Activated effector memory CD4-positive, alpha-beta T cell treated with Interleukin-2 at 50 U/mL for 16 hours (primary cell): ENCODE measurements at places on chromosomes 7 and 10.
A peak's percentile ranks its signal among the peaks of the same experiment; 100 is the strongest.

GRCh38 chr7:68929781-68930261 is 668.5 kb upstream of the AUTS2 start:
- DNase-seq = no peak

DNA sequence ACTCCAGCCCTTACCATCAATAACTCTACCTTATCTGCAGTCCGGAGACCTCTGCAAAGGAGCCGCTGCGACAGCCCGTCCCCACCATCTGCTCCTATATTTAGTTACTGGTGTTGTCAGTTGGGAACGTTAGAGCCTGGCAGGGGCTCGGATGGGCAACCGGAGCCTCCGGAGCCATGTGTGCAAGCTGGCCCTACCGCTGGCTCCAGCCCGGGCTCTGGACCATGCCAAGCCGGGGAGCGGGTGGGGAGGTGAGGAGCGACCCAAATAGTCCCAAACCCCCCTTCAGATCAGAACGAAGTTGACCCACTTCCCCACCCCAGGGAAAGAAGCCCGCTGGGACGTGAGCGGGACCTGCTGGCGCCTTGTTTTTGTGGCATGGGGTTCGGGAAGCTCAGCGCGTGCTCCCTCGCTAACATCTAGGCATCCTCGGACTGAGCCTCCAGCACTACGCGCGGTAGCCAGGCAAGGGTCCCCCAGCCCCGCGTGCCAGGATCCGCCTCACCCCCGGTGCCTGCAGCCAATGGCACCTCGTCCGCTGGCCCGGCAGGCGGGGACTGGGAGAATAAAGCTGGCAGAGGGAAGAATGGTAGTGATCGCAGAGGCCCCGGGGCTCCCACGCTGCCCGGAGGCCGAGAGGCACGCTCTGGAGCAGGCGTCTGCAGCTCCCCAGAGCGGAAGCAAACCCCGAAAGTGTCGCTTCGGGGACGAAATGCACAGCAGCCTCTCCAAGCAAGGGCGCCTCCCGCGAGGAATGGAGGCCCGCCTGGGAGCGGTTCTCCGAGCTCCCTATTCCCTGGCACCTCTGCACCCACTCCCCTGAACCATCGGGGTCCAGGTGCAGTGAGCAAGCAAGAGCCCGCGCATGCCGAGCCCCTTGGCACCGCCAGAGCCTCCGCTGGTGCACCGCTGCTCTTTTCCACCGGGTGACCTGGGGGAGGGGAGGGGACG is 679 bp downstream of the LRRC20 start:
- peak; percentile 5 for DNase-seq

DNA sequence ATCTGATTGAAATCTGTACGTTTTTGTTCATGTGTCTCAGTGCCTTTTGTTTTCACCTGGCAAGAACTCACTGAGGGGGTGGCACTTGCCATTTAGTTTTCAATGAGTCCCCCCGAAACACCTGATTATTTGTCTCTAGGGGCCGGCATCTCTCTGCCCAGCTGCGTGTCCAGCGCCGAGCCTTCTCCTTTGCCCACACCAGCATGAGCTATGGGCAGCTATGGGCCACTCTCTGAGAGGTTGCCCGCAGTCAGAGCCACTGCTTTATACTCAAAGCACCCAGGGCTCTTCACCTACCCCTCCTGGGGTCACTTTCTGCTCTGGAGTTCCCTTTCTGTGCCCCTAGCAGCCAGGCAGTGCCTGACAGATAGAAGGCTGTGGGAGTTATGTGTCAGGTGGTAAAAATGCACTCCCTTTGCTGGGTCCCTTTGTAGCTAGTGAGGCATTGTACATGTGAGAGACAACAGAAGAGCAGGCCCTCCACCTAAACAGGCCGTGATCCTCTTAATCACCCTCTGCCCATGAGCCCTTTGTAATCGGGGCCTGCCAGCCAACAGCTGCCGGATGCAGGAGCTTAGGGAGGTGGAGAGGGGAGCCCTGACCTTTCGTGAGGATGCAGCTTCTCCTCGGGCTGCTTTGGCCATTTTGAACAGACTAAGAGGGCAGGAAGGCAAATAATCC is 133.1 kb upstream of the NPS start:
- no peak for DNase-seq

DNA sequence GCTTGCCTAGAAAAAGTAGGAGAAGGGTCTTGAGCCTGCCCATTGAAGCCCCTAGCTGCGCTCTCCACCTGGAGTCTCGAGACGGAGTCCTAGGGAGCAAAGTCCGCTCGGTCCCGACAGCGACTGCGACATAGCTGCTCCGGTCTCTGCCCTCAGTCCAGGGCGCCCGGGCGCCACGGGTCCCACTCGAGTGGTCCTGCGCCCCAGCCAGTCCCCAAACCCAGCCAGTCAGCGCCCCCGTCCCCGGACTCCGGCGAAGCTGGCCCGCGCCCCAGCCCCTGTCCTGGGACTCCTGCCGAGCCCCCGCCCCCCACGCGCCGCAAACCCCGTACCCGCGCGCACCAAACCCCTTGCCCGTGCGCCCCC is 490 bp downstream of the TNS3 start:
- DNase-seq = no peak

DNA sequence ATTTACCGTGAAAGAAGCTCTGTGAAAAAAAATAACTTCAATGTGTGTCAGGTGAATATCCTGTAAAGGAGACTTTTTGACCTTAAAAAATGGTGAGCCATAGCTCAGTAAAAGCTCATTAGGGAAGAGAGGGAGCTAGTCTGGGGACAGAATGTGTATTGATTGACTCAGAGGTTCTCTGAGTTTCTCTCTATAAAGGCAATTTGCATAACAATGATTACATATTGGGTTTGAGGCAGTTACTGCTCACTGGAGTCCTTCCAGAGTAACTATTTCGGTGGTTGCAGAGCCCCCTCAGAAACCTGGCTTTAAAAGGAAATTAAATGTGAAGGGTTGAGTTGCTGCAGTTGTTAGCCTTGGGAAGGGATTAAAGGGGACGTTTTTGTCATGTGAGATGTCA is 181.6 kb downstream of the GALNT17 start:
- DNase-seq = no peak
